ENCODE measurements at places on chromosomes 4 and X.

DNA sequence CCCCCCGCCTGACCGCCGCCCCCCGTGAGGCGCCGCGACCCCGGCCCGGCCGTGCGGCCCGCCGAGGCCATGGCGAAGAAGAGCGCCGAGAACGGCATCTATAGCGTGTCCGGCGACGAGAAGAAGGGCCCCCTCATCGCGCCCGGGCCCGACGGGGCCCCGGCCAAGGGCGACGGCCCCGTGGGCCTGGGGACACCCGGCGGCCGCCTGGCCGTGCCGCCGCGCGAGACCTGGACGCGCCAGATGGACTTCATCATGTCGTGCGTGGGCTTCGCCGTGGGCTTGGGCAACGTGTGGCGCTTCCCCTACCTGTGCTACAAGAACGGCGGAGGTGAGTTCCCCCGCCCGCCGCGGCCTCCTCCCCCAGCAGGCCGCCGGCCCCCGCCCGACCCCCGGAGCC lies 780 bp downstream of the SLC6A8 start:
- no peak for DNase-seq

DNA sequence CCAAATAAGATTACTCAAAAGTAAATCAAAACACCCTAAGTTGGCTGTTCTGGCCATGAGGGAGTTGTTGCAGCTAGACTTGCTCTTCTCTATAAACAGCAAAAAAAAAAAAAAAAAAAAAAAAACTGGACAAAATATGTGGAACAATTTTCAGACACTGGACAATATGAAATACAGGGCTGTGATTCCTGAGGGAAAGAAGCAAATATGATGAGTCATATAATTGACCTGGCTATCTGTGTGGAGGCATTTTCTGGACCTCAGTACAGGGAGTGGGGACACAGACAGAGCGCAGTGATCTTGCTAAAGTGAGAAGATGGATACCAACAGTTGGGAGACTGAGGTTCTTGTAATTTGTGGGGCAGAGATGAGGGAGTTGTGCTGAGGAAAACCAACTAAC lies 192.0 kb upstream of the HAND2 start:
- no peak for DNase-seq

DNA sequence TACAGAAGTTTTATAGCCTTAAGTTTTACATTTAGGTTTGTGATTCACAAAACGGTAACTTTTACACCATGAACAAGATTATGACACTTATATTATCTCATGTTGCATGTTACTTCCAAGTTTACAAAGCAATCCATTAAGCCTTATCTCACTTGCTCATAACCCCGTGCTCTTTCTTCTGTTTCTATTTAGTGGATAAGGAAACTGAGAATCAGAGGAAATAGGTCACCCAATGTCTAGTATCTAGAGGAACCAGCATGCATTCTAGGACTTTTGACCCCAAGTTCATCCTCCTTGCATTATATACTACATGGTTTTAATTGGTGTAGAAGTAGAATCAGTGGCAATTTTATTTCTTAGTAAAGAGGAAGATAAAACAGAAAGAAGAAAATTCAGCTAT lies 67.0 kb upstream of the ANXA3 start:
- no peak for DNase-seq

GRCh38 chrX:148310426-148311165 lies 189.8 kb upstream of the AFF2 start:
- no peak for DNase-seq

GRCh38 chr4:130233377-130234047 lies 1137.6 kb downstream of the C4orf33 start:
- no peak for DNase-seq

GRCh38 chr4:101020956-101021355 lies 326.4 kb downstream of the PPP3CA start:
- DNase-seq = no peak

DNA sequence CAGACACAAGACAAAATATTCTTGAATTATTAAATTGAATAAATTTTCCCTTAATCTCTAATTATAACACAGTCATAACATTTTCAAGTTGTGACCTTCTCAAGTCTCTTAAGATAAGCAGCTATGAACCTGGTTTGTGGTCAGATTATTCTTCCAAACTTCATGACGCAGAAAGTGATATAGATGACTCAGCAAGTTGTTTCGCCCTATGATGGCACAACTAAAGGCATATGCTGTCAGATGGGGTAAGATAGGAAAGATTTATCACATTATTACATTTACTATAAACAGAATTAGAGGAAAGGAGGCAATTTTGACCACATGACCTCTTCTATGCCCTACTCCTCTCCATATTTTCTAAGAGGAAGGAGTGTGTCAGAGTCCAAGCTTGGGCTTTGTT lies 4.6 kb upstream of the DCAF12L2 start:
- DNase-seq = no peak

GRCh38 chr4:64670647-64671046 lies 261.4 kb upstream of the TECRL start:
- DNase-seq = no peak

DNA sequence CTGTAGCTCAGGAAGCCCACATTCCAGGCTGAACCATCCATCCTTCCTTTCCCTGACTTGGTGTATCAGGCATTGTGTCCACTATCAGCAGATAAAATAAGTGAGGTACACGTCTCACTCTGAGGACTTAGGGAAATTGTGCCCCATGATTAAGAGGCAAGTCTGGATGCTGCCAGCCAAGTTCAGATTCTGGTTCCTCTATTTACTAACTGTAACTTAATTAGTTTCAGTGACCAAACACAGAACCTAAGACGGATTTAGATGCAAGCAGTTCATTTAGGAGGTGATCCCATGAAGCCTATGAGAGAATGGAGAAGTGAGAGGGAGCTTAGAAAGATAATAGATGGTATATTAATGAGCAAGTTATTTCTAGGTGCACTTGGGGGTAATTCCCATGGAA lies 56.6 kb upstream of the PACRGL start:
- no peak for DNase-seq

GRCh38 chr4:106512706-106513105 lies 144.1 kb upstream of the GIMD1 start:
- DNase-seq = no peak

DNA sequence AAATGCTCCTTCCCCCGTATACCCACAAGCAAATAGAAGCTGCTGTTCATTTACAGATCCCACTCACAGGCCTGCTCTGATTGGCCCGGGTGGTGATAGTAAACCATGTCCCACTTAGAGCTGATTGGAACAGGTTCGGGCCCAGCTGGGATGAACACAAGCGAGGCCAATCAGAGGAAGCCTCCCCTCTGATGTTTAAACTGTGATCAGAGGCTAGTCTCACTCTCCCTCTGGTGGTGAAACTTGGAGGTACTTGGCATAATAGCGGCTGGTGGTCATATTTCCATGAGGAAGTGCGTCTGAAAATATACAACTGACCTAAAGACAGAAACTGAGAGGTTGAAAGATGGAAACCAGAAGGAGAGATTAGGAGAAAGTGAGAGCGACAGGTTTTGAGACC lies 51.5 kb upstream of the TRPC3 start:
- DNase-seq = peak; percentile 40

- DNase-seq = no peak
Observed at GRCh38 chr4:180850318-180850940, 1392.8 kb upstream of the TENM3 start.

- no peak for DNase-seq
Observed at GRCh38 chr4:185194924-185195888, 8.6 kb downstream of the CFAP97 start.

- no peak for DNase-seq
Observed at GRCh38 chr4:72909461-72909860, 160.1 kb downstream of the COX18 start.

DNA sequence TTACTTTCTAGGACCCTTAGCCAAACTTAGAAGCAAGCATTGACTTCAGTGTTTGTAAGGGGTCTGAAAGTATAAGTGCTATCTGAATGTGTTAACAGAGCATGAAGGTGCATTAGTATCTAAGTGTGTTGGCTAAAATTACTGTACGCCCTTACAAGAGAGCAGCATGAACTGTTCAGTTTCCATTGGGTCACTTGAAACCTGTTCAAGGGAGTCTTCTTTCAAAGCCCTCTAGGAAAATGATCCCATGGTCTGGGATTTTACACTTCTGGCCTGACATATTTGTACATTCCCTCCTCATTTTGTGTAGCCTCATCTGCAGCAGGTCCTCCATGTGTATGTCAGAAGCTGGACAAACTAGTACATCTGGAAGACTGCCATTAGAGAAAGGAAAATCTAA lies 3.2 kb downstream of the PRDX4 start:
- DNase-seq = no peak

- DNase-seq = no peak
Observed at GRCh38 chrX:115337491-115338144, 48.1 kb downstream of the LUZP4 start.

DNA sequence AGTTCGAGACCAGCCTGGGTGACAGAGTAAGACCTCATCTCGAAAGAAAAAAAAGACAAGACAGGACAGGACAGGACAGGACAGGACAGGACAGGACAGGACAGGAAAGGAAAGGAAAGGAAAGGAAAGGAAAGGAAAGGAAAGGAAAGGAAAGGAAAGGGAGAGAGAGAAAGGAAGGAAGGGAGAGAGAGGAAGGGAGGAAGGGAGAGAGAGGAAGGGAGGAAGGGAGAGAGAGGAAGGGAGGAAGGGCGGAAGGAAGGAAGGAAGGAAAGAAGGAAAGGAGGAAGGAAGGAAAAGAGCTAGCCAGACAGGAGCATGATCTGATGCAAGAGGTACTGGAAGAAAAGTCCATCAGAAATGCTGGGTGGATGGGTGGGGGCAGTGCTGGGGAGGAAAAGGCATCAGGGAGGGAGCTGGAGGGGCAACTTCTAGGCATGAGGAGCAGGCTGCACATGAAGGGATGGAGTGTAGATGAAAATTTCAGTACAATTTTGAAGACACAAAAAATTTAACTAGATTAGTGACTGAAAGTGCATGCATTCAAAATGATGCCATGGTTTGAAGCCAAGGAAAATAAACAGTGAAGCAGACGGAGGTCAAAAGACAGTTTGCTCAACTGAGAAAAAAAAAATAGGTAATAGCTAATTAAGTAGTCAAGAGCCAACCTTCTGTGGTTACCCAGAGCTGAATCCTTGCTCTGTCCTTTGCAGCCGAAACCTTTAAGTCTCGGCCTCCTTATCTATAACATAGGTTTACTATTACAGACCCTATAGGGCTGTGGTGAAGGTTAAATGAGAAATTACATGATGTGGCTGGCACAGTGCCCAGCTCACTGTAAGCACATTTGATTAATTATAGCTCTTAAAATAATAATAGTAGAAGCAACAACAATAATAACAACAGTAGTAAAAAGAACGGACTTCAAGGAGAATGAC lies 59.9 kb downstream of the ZNF827 start:
- no peak for DNase-seq

DNA sequence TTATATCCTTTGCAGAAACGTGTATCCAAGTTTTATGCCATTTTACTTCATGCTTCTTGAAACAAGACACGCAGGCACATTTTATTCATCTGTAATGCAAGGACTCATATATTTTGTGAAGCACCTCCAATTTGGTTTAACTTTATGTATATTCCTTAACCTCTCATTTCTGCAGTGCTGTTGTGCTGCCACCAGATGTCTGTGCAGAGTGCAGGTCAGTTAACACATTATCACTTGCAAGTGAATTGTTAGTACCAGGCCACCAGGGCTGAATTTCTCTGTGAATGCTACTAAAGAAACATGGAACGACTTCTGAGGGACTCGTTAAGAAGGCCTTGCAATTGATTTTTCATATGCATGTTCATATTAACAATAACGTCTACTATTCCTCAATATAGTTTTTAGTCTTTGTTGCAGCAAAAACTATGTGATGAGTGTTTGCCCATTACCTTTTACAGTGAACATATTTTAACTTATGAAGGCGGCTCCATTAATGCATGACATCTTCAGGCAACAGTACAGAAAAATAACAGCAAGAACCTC lies 770.3 kb downstream of the NLGN4X start:
- no peak for DNase-seq

GRCh38 chr4:138162259-138162658 lies 79.9 kb downstream of the SLC7A11 start:
- DNase-seq = no peak

- DNase-seq = peak; percentile 7
Observed at GRCh38 chrX:18983666-18984380, at the start of gene PHKA2. Gene PHKA2, minus strand, starts transcription at chrX:18984114. Its CDS starts 182 bp downstream, at chrX:18983932.

DNA sequence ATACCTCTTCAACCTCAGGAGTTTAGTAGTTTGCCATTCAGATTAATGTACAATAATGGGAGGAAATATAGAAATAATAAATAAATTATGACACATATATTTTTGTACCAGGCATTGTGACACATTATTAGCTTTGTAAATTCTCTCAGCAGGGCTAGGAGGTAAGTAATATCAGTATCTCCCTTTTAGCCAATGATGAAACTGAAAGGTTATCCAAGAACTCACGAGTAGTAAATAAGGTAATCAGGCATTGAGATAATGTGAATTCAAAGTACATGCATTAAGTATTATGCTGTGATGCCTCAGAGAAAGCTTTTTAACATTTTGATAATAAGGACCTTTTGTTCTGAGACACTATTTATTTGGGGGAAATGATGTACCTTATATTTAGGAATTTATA lies 5.3 kb upstream of the ARAP2 start:
- DNase-seq = no peak

GRCh38 chrX:131306601-131307000 lies 17.5 kb upstream of the IGSF1 start:
- no peak for DNase-seq

- DNase-seq = no peak
Observed at GRCh38 chr4:70713453-70714078, 8.2 kb upstream of the RUFY3 start.

DNA sequence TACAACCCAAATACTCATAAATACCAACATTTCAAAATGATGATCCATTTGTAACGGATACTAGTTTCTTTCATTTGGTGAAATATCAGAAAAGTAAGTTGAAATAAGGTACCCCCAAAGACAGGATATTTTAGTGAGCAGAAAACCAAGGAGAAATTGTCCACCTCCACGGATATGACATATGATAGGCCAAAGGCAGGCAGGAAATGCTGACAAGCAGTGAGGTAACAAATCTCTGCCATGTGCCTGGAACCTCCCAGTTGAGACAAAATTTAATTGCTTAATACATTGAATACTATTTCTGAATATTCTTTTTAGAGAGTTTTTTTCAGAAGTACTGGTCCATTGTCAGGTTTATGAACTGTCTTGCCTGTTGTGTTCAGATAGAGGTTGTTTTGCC lies 118.8 kb downstream of the GATB start:
- no peak for DNase-seq

- DNase-seq = no peak
Observed at GRCh38 chr4:2866891-2867290, 23.2 kb downstream of the ADD1 start.

DNA sequence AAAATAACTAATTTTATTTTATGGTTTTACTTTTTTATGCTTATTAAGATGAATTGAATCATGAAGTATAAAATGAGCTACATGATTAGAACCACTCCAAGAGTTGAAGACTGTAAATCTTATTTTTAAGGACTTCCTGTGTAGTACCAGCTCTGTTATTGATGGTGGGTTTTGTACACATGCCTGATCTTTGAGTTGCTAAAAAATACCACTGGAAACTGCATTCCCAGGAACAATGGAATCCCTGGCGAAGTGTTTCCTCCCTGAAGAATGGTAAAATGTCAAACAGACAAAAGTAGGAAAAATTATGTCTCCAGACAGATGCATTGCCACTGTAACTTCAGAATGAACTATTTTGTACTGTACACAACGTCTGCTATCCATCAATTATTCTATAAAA lies 935.4 kb upstream of the TENM3 start:
- DNase-seq = no peak
